ENCODE measurements at places on chromosomes 11 and 22. TPM values are rescaled to one million over a fixed set of nuclear protein-coding genes. Genes with fewer than 3 reads are reported as not detected.

KRTAP5-1 gene
- total RNA-seq = not detected

AIFM3 gene
- 1.5 TPM for total RNA-seq

ANO5 gene
- 2.3 TPM for total RNA-seq

DNA sequence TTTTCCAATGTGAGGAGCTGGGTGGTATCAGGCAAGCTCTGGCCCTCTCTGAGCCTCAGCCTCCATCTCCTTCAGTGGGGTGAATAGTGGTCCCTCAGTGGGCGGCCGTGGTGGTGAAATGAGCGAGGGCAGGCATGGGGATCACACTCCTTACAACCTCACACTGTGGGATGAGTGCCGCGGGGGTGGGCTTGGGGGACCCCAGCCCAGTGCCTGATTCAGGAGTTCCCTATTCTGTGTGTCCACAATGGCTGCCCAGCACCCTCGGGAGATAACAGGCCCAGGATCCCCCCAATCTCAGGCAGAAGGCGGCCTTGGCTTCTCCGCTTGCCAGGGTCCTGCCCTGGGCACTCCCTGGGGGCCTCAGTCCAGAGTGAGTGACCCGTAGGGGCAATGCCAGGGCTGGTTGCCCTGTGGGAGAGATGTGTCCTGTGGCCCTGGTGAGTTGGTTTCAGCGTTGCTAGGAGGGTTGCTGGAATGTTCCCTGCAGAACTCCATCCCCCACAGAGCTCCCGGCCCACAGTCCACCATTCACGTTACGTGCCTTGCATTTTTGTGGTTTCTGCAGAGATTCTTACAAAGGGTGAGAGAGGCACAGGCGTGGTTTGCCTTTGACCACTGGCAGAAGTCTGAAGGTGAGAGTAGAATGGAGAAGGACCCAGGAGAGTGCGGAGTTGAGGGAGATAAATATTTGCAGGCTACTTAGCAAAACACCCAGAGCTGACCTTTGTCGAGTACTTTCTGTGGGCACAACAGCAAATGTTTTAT is 2.9 kb downstream of the ALDH3B1 start:
- DNase-seq = peak; percentile 97

DNA sequence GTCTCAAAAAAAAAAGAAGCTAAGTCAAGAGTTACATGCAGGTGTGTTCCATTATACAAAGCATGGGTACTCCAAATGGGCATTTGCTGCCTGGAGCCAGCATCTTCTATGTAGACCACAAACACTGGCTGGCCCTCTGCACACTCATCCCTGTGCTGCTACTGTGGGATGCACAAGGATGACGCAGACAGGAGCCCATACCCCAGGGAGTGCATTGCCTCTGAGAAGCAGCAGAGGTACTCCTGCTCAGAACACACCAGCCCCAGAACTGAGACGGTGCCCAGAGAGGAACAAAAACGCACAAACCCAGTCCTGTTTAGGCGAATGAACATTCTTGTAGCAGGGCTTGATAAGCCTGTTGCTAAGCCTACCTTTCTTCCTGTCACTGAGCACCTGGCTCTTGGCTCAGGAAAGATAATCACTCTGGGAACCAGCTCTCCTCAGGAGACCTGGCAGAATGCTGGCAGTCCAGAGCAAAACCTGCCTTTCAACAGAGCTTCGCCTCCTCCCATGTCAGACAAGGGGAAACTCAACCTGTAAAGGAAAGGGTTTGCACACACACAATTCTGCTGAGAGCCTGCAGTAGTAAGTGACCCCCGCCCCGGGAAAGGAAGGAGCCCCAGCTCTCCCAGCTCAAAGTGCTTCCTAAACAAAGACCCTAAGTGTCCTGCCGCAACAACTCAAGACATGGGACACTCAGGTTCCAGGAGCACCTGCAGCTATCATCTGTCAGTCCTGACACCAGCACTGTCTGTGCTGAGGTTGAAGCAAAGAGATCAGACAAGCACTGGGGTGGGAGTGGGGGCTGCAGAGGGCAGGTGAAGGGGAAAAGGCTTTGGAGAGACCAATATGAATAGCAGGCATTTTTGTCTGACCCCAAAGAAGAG is 145.7 kb downstream of the TENM4 start:
- DNase-seq = no peak

- DNase-seq = no peak
Measured at GRCh38 chr22:46320166-46320710, 15.3 kb upstream of the TRMU start.

DNA sequence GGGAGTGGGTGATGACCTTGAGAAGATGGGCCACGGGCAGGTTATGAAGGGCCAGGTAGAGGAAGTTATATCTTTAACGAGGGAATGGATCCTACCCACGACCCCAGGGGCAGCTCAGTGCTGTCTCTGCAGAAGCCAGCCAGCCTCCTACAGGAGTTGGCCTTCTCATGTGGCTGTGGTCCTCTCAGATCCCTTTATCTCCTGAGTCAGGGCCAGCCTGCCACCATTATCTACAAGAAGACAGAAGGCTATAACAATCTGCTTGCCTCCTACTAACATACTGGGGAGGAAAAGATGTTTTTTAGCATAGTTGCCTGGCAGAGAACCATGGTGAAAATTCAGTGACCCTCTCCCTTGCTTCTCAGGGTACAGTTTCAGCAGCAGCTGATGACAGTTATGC is 7.0 kb upstream of the YWHAH start:
- DNase-seq = no peak

- no peak for DNase-seq
Measured at GRCh38 chr11:123745764-123746451, 4.4 kb upstream of the ZNF202 start.

- no peak for DNase-seq
Measured at GRCh38 chr11:95335989-95336388, 105.0 kb upstream of the SESN3 start.
